Endothelial cell (in vitro differentiated cells): ENCODE measurements at places on chromosomes 11 and 22.
A peak's percentile ranks its signal among the peaks of the same experiment; 100 is the strongest.

DNA sequence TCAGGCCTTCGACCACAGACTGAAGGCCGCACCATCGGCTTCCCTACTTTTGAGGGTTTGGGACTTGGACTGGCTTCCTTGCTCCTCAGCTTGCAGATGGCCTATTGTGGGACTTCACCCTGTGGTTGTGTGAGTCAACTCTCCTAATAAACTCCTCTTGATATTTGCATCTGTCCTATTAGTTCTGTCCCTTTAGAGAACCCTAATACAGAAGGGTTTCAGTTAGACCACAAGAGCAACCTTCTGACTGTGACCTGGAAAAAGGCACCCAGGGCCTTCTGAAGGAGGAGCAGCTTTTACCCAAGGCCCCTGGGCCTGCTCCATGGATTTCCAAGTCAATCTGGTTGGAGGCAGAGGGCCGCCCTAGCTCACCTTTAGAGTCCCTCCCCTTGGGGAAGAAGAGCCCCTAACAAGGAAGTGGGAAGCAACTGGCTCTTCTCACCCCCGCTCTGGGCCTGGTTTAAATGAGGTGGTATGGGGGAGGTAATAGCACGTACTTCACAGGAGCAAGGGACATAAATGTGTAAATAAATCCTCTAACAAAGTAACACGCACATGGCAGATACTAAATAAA, 11.2 kb upstream of the CHST1 start:
- H3K4me1 ChIP-seq: peaks cover 16% of the 10 kb centered on the region
- H3K27me3 ChIP-seq: peaks cover 3% of the 10 kb centered on the region
- no peak overlapping the region for H3K4me3 ChIP-seq
- H3K36me3 ChIP-seq: no peaks in the 10 kb centered on the region
- DNase-seq: no peak
- no peak overlapping the region for H3K27ac ChIP-seq

DNA sequence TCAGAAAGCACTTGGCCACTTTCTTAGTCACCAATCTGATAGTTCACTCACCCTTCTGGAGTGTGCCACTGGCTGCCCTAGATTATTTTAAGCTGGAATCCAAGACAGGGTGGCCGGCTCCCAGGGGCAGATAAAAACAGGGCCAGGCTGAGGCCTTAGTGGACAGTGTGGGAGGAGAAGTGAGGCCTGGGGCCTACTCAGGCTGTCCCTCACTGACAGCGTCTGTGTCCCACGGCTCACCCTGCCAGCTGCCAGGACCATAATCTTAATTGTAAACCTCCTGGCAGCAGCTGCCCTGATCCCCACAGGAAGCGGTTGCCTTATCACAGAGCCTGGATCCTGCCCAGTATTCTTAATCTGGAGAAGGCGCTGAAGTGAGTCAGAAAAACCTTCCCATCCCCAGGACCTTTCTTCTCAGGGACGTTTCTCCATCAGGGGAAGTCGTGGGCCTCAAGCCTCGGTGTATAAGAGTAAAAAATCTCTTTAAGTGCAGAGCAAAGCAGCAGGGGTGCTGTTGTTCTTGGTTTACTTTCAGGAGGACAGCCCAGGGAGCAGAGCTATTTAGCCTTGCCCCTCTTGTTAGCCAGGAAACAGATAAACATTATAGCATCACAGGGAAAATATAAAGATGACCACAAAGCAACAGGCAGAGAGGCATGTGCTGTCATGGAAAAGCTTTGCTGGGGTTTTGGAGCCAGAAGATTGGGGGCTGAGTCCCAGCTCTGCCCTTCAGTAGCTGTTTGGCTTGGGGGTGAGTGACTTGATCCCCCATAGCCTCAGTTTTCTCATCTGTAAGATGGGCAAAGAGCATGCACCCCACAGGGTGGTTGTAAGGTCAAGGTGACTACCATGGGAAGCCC, 39.6 kb downstream of the TSPAN18 start:
- H3K27me3 ChIP-seq: peaks cover 2% of the 10 kb centered on the region
- H3K27ac ChIP-seq: no peak overlapping the region
- DNase-seq: no peak
- H3K36me3 ChIP-seq: peaks cover 82% of the 10 kb centered on the region

DNA sequence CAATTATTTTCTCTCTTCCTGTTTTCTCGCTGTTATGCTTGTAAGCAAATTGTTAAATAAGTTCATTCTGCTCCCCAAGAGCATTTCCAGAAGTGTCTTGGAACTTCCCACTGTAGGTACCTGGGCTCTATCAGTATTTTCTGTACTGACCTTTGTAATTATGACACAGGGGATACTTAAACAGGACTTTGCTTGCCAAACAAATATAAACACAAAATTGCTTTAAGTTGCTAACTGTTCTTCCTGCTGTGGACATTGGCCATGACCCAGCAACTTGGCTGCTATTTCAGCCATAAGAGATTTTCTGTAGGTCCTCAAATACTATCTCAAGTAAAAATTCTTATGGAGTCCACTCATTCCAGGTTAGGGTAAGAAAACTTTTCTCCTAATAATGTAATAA, 30.1 kb downstream of the SYT9 start:
- no peak for DNase-seq
- peaks cover 4% of the 10 kb centered on the region for H3K36me3 ChIP-seq
- H3K4me3 ChIP-seq: no peak overlapping the region
- peaks cover 4% of the 10 kb centered on the region for H3K4me1 ChIP-seq

GRCh38 chr11:121564948-121565684, 112.3 kb upstream of the SORL1-AS1 start:
- no peak overlapping the region for H3K27ac ChIP-seq
- H3K36me3 ChIP-seq: no peaks in the 10 kb centered on the region
- DNase-seq: no peak
- H3K4me1 ChIP-seq: peaks cover 9% of the 10 kb centered on the region

DNA sequence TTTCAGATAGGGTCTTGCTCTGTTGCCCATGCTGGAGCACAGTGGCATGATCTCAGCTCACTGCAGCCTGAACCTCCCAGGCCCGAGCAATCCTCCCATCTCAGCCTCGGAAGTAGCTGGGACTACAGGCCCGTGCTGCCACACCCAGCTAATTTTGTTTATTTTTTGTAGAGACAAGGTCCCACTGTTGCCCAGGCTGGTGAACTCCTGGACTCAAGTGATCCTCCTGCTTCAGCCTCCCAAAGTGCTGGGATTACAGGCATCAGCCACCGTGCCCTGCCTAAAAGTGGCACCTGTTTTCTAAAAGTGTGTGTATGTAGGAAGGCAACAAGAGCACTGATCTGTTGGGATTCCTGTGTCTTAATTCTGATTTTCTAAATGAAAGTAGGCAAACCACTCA, 20.2 kb downstream of the PACS1 start:
- H3K4me1 ChIP-seq: peaks cover 3% of the 10 kb centered on the region
- no peak overlapping the region for H3K27ac ChIP-seq
- no peaks in the 10 kb centered on the region for H3K36me3 ChIP-seq
- H3K27me3 ChIP-seq: no peaks in the 10 kb centered on the region

DNA sequence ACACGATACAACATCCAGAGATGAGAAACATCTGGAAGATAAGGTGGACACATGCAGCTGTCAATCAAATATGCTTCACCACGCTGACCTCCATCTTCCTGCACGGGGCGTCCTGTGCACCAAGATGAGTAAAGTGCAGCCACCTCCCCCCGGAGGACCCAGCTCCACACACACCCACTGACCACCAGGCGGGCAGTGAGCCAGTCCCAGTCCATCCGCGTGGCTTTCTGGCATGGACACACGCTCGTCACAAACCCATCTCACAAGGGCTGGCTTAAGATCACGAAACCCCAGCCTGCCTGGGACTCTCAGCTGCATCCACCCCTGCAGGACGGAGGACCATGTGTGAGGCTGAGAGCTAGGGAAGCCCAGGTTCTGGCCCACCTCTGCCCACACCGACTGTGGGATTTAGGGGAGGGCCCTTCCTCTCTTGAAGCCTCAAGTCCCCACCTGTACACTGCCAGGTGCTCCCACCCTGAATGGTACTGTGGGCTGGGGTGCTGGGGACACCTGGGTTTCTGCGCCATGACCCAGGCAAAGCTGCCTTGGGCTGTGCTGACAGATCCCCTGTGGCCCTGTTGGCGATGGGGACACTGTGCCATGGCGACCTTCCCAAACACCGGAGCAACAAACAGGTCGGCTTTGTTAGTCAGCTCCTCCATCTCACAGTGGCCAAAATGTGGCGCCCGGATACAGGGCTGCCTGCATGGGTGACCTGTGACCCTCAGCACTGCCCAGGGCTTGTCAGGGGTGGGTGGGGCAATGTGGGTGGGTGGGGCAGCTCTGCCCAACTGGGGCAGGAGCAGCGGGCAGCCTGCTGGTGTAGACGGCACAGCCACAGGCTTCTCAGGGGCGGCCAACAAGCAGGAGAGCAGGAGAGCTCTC, 629.0 kb downstream of the TBC1D22A start:
- no peak overlapping the region for H3K4me3 ChIP-seq
- peaks cover 10% of the 10 kb centered on the region for H3K27me3 ChIP-seq
- H3K27ac ChIP-seq: no peak overlapping the region

DNA sequence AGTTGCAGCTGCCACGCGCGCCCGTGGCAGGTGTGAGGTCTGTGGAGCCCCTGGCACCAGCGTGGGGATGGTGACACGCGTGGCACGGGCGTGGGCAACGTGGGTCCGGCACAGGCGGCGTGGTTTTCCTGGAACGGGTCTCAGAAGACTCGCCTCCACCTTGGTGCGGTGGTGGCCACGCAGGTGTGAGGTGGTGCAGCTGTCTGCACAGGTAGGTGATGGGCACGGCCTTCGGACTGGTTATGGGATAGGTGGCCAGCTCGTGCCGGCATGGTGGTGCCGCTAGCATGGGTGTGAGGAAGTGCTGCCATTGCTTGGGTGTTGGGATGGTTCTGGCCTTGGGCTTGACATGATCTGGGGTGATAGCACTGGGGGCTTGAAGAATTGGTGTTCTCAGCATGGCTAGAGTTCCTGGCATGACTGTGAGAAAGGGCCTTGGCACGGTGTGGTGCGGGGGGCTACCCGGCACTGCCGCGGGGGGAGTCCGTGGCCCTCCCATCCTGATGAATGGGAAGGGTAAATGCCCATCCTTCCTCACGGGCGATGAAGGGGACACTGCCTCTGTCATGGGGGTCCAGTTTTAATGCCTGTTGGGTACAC, 531 bp downstream of the DAGLA start:
- H3K36me3 ChIP-seq: peaks cover 9% of the 10 kb centered on the region
- peak overlapping the region; percentile 72 for H3K27ac ChIP-seq
- H3K4me3 ChIP-seq: peak overlapping the region; percentile 91
- no peak for DNase-seq
- H3K4me1 ChIP-seq: peaks cover 14% of the 10 kb centered on the region

DNA sequence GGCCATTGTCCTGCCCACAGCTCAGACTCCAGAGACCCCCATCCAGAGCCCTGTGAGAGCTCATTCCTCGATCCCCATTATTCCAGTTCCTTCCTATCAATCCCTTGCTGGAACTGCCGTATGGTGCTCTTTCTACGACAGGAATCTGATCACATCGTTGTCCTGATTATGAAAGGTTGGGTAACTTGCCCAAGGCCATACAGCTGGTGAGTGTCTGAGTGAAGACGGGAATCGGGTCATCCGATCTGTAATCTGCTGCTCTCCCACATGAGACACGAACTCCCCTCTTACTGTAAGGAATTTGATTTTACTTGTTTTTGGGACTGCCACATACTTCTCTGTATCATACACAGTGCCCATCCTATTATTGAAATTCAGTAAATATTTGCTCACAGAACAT, 149.1 kb downstream of the OPCML start:
- H3K36me3 ChIP-seq: no peaks in the 10 kb centered on the region
- no peak overlapping the region for H3K4me3 ChIP-seq
- H3K4me1 ChIP-seq: peaks cover 10% of the 10 kb centered on the region
- no peak overlapping the region for H3K27ac ChIP-seq
- DNase-seq: no peak

GRCh38 chr22:22111267-22111751, 128.7 kb upstream of the TOP3B start:
- no peaks in the 10 kb centered on the region for H3K36me3 ChIP-seq
- DNase-seq: no peak
- no peak overlapping the region for H3K27ac ChIP-seq
- H3K4me1 ChIP-seq: no peaks in the 10 kb centered on the region
- H3K4me3 ChIP-seq: no peak overlapping the region

DNA sequence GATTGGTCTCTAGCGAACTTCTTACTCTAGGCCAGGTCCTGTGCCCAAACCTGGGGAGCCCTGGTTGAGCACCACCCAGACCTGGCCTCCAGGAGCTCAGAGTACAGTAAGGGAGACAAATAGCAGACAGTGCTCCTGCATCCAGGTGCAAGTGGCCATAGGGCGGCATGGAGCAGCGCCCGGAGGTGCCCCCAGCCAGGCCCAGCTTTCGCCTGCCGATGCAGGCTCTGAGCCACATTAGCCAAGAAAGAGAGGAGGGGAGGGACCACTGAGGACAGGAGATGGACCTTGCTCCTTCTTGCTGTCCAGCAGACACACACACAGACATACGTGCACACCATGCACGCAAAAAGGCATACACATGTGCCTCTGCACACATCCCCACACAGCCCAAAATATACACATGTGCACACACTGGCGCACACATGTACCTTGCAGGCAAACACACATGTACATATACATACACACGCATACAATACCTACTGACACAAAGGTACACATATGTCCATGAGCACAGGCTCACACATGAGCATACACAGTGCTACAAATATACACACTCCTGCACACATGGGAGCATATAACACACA, 68.7 kb upstream of the FGF3 start:
- H3K4me1 ChIP-seq: peaks cover 15% of the 10 kb centered on the region
- DNase-seq: no peak
- no peak overlapping the region for H3K4me3 ChIP-seq
- H3K36me3 ChIP-seq: no peaks in the 10 kb centered on the region
- H3K27ac ChIP-seq: no peak overlapping the region

GRCh38 chr11:134385774-134386565, 26.1 kb downstream of the B3GAT1 start:
- H3K27me3 ChIP-seq: peaks cover 4% of the 10 kb centered on the region
- no peak for DNase-seq
- H3K36me3 ChIP-seq: peaks cover 3% of the 10 kb centered on the region

DNA sequence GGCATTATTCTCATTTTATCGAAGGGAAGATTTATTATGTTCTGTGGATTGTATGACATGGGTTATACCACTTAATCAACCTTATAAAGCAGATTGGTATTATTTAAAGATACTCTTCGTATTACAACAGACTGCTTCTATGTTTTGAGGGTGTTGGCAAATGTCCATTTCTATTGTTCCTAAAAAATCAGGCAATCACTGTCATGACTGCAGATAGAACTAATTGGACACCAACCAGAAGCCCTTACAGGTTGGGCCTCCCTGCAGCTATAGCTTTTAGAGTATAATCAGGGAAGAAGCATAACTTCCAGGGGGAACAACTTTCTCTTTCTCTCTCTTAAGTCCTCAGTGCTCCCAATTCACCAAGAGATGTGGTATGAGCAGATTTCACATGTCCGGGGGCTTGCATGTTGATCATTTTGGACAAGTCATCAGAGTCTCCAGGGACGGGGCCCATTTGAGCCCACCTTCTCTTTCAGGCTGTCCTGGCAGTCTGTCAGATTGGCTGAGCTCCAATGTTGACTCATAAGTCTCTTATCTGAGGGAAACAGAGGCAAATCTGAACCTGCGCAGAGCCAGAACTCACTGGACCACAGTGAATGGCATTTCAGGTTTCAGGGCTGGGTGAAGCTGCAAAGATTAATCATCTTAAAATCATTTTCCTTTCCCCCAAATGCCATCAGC, 264.0 kb upstream of the CCDC90B start:
- DNase-seq: no peak
- H3K36me3 ChIP-seq: no peaks in the 10 kb centered on the region
- H3K27ac ChIP-seq: no peak overlapping the region
- H3K27me3 ChIP-seq: peaks cover 1% of the 10 kb centered on the region
- H3K4me3 ChIP-seq: no peak overlapping the region
